Glutamatergic neuron (in vitro differentiated cells): ENCODE measurements at places on chromosomes 16 and 17.

DNA sequence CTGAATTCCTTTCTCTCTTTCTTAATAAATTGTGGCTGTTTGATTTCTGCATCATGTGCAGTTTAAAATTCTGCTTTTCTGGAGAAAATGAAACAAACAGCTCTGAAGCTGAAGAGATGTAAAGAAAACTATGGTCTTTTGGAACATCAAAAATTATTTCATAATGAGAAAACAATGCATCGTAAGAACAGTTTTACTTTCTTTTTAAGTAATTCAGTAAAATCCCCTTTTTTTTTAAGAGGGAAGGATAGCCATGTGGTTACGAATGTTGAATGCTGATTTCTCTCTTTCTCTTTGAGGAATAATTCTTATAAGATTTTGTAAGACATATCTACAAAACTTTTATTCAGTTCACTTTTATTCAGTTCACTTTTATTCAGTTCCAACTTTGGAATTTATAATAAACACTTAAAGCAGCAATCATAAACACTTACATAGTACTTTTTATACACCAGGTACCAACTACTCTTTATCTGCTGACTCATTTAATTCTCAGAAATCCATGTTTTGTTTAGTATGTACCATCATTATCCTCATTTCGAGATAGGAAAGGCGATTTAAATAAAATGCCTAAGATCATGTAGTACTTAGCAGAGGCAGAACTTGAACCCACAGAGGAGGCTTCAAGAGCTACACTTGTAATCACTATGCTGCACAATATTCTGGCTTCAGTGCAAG lies 26.6 kb downstream of the CNTNAP4 start:
- H3K36me3 ChIP-seq = no peaks in the 10 kb centered on the region
- H3K4me1 ChIP-seq = no peaks in the 10 kb centered on the region
- H3K4me3 ChIP-seq = no peak overlapping the region
- H3K27me3 ChIP-seq = no peaks in the 10 kb centered on the region
- DNase-seq = no peak
- H3K27ac ChIP-seq = no peak overlapping the region

DNA sequence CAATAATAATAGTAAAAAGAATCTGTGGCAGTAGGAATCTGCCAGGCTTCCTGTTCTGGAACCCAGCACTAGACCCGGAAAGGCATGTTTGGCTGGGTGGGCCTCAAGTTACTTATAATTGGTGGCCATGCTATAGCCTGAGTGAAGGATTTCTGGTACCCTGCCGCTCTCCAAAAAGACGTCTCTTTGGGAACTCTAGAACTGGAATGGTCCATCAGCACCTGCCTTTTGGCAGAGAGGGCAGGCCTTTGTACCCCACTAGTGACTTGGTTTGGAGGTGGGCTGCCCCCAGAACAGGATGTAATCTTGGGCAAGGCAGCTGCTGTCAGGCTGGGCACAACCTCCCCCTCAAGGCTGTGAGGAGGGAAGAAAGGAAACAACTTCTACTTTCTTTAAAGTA lies 29.3 kb upstream of the ST6GALNAC1 start:
- no peak for DNase-seq
- no peak overlapping the region for H3K27ac ChIP-seq
- peaks cover 7% of the 10 kb centered on the region for H3K27me3 ChIP-seq
- H3K4me3 ChIP-seq = no peak overlapping the region

DNA sequence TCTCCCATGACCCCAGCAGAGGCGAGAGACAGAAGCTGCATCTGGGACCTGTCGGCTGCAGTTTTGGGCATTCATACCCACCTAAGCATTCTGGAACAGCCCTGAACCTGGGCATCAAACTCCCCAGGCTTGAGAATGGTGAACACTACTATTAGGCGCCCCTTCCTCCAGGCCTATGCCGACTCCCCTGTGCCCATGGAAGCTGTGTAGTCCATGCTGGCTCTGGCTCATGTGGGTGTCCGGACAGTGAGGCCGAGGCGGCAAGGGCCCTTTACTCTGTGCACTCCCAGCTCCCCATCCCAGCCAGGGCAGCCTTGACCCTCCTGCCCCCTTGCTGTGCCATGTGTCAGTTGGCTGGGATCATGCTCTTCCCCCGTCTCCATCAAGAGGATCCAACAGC lies 89.0 kb upstream of the TOB1 start:
- H3K36me3 ChIP-seq = no peaks in the 10 kb centered on the region
- peak overlapping the region; percentile 88 for H3K27ac ChIP-seq
- peaks cover 43% of the 10 kb centered on the region for H3K4me1 ChIP-seq
- DNase-seq = no peak
- peaks cover 20% of the 10 kb centered on the region for H3K27me3 ChIP-seq

- no peak overlapping the region for H3K27ac ChIP-seq
- no peaks in the 10 kb centered on the region for H3K36me3 ChIP-seq
- peaks cover 3% of the 10 kb centered on the region for H3K27me3 ChIP-seq
- H3K4me1 ChIP-seq = peaks cover 3% of the 10 kb centered on the region
- no peak overlapping the region for H3K4me3 ChIP-seq
Observed at GRCh38 chr16:11602321-11602720, 15.6 kb upstream of the LITAF start.

- no peak overlapping the region for H3K4me3 ChIP-seq
- no peak for DNase-seq
- no peak overlapping the region for H3K27ac ChIP-seq
- H3K27me3 ChIP-seq = peaks cover 28% of the 10 kb centered on the region
- H3K36me3 ChIP-seq = no peaks in the 10 kb centered on the region
Observed at GRCh38 chr17:44785921-44786320, 27.1 kb downstream of the ADAM11 start.

- peaks cover 18% of the 10 kb centered on the region for H3K36me3 ChIP-seq
- H3K27ac ChIP-seq = no peak overlapping the region
- no peaks in the 10 kb centered on the region for H3K4me1 ChIP-seq
- no peak for DNase-seq
Observed at GRCh38 chr16:27389272-27389961, 12.6 kb upstream of the IL21R start.

DNA sequence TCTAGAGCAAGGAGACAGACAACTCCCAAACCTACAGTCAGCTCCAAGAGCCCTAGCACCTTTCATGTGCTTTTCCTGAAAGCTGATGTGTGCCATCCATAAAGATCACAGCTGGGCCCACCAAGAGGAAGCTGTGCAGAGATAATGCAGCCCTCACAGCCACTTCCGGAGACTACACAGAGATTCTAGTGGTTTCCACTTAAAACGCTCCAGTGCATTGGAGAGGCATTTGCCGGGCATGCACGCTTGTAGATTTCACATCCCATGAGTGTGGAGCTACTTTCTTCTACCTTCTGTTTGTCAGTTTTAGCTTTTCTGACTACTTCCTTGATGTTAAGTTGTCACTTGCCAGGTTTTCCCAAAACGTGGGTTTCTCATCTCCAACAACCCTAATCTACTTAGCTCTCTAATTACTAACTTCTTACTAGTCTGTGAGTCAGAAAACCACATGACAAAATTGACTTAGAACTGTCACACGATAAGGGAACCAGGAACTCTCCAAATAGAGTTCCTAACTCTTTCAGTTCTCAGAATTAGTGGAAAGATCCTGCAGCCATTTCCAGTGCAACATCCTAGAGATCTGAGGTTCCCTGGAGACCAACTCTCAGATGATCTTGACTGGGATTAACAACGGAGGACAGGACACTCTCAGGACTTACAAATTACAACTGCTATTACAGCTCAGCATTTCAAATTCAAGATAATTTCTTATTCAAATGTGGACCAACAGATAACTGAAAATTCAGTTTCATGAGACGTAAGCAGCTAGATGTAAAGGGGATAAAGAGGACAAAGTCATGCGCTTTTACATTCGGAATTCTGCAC lies 28.6 kb downstream of the PMP22 start:
- no peaks in the 10 kb centered on the region for H3K27me3 ChIP-seq
- DNase-seq = no peak
- H3K36me3 ChIP-seq = no peaks in the 10 kb centered on the region
- no peaks in the 10 kb centered on the region for H3K4me1 ChIP-seq

GRCh38 chr17:79269620-79270019 lies 195.0 kb downstream of the ENGASE start:
- H3K27me3 ChIP-seq = peaks cover 22% of the 10 kb centered on the region
- peaks cover 24% of the 10 kb centered on the region for H3K4me1 ChIP-seq
- no peak overlapping the region for H3K4me3 ChIP-seq
- H3K36me3 ChIP-seq = peaks cover 5% of the 10 kb centered on the region
- DNase-seq = no peak
- peak overlapping the region; percentile 8 for H3K27ac ChIP-seq

- H3K27ac ChIP-seq = peak overlapping the region; percentile 82
- peaks cover 9% of the 10 kb centered on the region for H3K27me3 ChIP-seq
- H3K4me3 ChIP-seq = peak overlapping the region; percentile 77
- H3K36me3 ChIP-seq = peaks cover 19% of the 10 kb centered on the region
Observed at GRCh38 chr16:30096862-30097563, 1.0 kb upstream of the YPEL3 start.

- H3K36me3 ChIP-seq = no peaks in the 10 kb centered on the region
- peaks cover 3% of the 10 kb centered on the region for H3K4me1 ChIP-seq
- H3K27ac ChIP-seq = no peak overlapping the region
- H3K27me3 ChIP-seq = no peaks in the 10 kb centered on the region
- no peak overlapping the region for H3K4me3 ChIP-seq
Observed at GRCh38 chr16:3651461-3652372, 2.8 kb upstream of the DNASE1 start.

- DNase-seq = no peak
- no peak overlapping the region for H3K27ac ChIP-seq
Observed at GRCh38 chr17:67813803-67814180, 11.5 kb upstream of the BPTF start.

DNA sequence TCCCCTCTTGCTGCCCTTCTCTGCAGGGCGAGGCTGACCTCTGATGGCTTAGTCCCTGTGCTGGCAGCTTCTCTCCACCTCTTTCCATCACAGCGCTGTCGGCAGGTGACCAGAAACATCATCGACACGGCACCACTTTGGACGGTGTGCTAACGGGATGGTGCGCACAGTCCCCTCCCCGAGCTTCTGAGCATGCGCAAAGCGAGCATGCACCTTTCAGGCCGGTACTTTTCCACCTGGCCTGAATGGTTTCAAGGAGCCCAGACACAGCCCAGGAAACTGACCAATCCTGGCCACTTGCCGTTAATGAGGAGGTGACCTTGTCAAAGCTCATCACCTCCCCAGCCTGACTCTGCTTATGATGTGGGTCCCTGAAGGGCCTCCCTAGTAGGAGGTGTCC lies 54.8 kb downstream of the MGAT5B start:
- H3K27me3 ChIP-seq = peaks cover 9% of the 10 kb centered on the region
- H3K36me3 ChIP-seq = no peaks in the 10 kb centered on the region
- H3K4me3 ChIP-seq = no peak overlapping the region
- no peak overlapping the region for H3K27ac ChIP-seq

- peak overlapping the region; percentile 76 for H3K4me3 ChIP-seq
- H3K27ac ChIP-seq = peak overlapping the region; percentile 97
- peaks cover 10% of the 10 kb centered on the region for H3K27me3 ChIP-seq
- H3K36me3 ChIP-seq = no peaks in the 10 kb centered on the region
- peak; percentile 31 for DNase-seq
Observed at GRCh38 chr16:30565526-30565925, 6.0 kb downstream of the ZNF688 start.

GRCh38 chr17:77965352-77965751 lies 6.8 kb downstream of the TNRC6C start:
- peaks cover 35% of the 10 kb centered on the region for H3K4me1 ChIP-seq
- peak overlapping the region; percentile 69 for H3K27ac ChIP-seq
- DNase-seq = no peak

- no peak overlapping the region for H3K27ac ChIP-seq
- peaks cover 4% of the 10 kb centered on the region for H3K4me1 ChIP-seq
- DNase-seq = no peak
- H3K4me3 ChIP-seq = no peak overlapping the region
- H3K36me3 ChIP-seq = no peaks in the 10 kb centered on the region
Observed at GRCh38 chr17:76793775-76794174, 55.9 kb downstream of the MFSD11 start.

GRCh38 chr16:84868328-84868727 lies 48.5 kb downstream of the CRISPLD2 start:
- no peak overlapping the region for H3K27ac ChIP-seq
- peaks cover 7% of the 10 kb centered on the region for H3K27me3 ChIP-seq
- H3K4me3 ChIP-seq = no peak overlapping the region
- no peaks in the 10 kb centered on the region for H3K36me3 ChIP-seq
- peaks cover 42% of the 10 kb centered on the region for H3K4me1 ChIP-seq

GRCh38 chr16:81765111-81765919 lies 13.8 kb upstream of the PLCG2 start:
- DNase-seq = no peak
- no peak overlapping the region for H3K27ac ChIP-seq
- H3K4me1 ChIP-seq = no peaks in the 10 kb centered on the region
- no peak overlapping the region for H3K4me3 ChIP-seq

- H3K4me1 ChIP-seq = peaks cover 4% of the 10 kb centered on the region
Observed at GRCh38 chr17:76027159-76027839, at the start of gene EVPL. EVPL (minus strand) TSS chr17:76027306; CDS start chr17:76027198, 108 bp downstream.

GRCh38 chr17:35653619-35654361 lies 66.7 kb downstream of the AP2B1 start:
- H3K36me3 ChIP-seq = no peaks in the 10 kb centered on the region
- H3K4me1 ChIP-seq = no peaks in the 10 kb centered on the region
- H3K27me3 ChIP-seq = no peaks in the 10 kb centered on the region
- no peak for DNase-seq
